ENCODE measurements at places on chromosomes 3 and 15.

DNA sequence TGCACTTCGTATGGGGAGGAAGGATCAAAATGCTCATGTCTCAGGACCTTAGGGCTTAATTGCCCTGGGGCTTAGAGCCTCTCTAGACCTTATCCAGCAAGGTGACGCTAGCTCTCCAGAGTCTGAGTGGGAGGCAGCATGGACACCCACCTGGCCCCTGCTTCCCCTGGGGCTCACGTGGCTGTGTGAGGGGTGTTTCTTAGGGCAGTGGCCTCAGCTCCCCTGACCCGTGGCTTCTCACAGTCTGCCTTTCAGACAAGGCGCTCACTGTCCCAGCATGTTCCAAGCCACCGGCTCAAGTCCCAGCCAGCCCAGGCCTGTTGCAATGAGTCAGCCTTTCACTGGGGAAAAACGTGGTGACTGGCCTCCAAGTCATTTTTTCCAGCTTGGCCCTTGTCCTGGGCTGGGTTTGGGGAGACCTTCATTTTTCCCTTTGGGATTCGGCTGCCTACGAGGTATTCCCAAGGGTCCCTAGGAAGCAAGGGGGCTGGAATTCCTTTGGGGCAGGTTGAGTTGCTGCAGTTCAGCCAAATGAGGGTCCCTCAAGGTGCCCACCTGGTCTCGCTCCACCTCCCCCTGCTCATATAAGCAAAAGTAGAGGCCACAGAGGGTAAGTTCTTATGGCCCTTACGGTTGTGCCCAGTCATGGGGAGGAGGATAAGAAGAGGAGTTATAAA lies 15.7 kb downstream of the BHLHE40 start:
- peak overlapping the region; percentile 35 for H3K27ac ChIP-seq
- peak; percentile 66 for DNase-seq
- no peaks in the 10 kb centered on the region for H3K27me3 ChIP-seq
- H3K4me3 ChIP-seq, result no peak overlapping the region
- H3K36me3 ChIP-seq, result no peaks in the 10 kb centered on the region
- H3K4me1 ChIP-seq, result no peaks in the 10 kb centered on the region

- H3K4me1 ChIP-seq, result no peaks in the 10 kb centered on the region
- DNase-seq, result no peak
- no peaks in the 10 kb centered on the region for H3K36me3 ChIP-seq
- no peak overlapping the region for H3K27ac ChIP-seq
- no peak overlapping the region for H3K4me3 ChIP-seq
- no peaks in the 10 kb centered on the region for H3K27me3 ChIP-seq
These were observed 3.5 kb downstream of the RNU5B-1 start for GRCh38 chr15:65307978-65308377.

DNA sequence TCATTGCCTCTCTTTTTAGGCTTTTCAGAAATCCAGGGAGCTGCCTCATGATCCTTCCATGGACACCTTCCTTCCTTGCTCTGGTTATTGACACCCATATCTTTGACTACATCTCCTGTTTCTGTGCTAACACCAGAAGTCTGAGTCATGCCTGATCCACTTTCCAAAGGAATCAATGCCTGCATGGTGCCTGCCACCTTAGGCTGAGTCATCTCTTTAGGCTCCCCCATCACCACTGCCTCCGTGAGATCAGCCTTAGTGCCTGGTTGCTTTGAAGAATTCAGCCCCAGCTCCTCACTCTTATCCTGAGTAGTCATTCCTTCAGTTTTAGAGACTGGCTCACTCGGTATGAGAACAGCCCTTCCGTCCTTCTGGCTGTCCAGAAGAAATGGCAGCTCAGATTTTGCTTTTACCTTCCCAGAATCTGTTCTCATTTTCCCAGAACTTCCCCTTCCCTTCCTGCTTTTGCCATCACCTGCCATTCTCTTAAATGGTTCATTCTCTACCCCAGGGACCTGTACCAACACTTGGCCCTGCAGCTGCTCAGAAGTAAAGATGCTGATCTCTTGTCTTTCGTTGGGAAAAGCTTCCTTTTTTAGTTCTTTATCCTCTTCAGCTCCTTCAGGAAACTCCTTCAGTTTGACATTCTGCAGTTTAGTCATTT lies 105.3 kb downstream of the MAP4 start:
- no peak for DNase-seq
- H3K4me3 ChIP-seq, result no peak overlapping the region
- H3K4me1 ChIP-seq, result no peaks in the 10 kb centered on the region
- H3K36me3 ChIP-seq, result no peaks in the 10 kb centered on the region
- no peaks in the 10 kb centered on the region for H3K27me3 ChIP-seq

DNA sequence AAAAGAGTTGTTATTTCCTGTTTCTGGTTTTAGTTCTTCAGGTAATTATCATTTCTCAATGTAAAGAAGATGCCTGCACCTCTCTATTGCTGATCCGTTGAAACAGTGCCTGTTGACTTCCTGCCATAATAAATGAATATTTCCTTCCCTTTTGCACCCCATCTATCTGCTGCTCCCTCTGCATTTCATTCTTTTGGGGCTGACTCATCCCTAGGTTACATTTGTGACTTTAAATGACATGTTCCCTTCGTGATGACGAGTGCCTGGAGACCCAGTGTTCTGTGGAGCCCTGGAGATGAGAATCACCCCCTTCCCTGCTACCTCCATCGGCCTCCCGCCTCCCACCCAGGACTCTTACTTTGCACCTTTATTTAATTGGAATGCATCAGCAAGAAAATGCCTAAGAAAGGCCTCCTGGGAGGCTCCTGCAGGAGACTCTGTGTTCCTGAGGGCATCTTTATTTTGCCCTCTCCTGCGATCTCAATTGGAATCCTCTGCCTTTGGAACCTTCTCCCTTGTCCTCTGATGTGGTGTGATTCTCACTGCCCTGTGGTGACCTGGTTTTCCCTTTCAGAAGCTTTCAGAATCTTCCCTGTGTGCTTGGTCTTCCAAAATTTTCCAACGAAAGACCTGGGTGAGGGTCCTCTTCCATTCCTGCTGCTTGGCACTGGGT lies 13.7 kb downstream of the LRRK1 start:
- DNase-seq, result no peak
- H3K27ac ChIP-seq, result no peak overlapping the region
- H3K27me3 ChIP-seq, result no peaks in the 10 kb centered on the region
- no peaks in the 10 kb centered on the region for H3K4me1 ChIP-seq
- H3K4me3 ChIP-seq, result no peak overlapping the region
- H3K36me3 ChIP-seq, result no peaks in the 10 kb centered on the region

DNA sequence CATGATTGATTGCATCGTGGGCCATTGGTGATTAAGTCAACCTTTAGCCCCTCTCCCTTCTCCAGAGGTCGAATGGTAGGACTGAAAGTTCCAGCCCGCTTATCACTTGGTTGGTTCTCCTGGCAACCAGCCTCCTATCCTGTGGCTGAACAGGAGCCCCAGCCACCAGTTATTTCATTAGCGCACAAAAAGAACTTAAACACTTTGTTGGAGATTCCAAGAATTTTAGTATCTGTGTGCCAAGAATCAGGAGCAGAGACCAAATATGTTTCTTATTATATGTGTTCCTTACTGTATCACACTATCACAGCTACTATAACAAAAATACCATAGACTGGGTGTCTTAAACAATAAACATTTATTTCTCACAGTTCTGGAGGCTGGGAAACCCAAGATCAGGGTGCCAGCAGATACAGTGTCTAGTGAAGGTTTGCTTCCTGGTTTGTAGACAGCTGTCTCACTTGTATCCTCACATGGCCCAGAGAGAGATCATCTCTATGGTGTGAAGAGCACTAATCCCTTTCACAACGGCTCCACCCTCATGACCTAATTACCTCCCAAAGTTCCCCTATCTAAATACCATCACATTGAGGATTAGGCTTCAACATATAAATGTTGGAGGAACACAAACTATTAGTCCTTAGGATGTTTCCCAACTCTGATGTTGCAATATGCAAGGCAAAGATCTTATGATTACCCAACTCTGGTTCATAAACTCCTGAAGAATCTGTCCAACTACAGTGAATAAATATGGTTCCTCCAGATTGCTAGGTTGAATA lies 30.5 kb upstream of the APH1B start:
- H3K4me1 ChIP-seq, result no peaks in the 10 kb centered on the region
- H3K4me3 ChIP-seq, result no peak overlapping the region
- DNase-seq, result no peak
- H3K36me3 ChIP-seq, result no peaks in the 10 kb centered on the region
- H3K27me3 ChIP-seq, result no peaks in the 10 kb centered on the region

- H3K27ac ChIP-seq, result no peak overlapping the region
- H3K36me3 ChIP-seq, result no peaks in the 10 kb centered on the region
- no peaks in the 10 kb centered on the region for H3K4me1 ChIP-seq
- DNase-seq, result no peak
- no peak overlapping the region for H3K4me3 ChIP-seq
These were observed 96.3 kb downstream of the TPRG1 start for GRCh38 chr3:189267981-189268613.

GRCh38 chr15:78055919-78056713 lies 21.4 kb downstream of the TBC1D2B start:
- H3K36me3 ChIP-seq, result no peaks in the 10 kb centered on the region
- no peak for DNase-seq
- H3K4me1 ChIP-seq, result peaks cover 4% of the 10 kb centered on the region

DNA sequence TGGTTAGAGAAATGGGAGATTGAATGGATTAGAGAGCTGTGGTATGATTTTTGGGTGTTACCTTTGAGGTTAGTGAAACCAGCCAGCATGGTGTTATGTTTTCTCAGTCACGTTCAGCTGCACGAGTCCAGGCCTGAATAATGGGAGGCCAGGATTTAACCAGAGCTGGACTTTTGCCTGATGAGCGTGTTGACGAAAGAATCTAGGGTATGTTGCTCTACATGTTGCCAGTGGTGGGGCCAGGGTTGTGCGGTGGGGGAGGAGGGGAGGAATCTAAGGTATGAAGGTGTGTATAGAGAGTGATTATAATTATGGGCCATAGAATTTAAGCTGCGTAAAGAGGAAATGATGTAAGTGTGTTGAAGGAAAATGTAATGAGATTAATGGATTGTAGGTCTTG lies 22.8 kb downstream of the MINDY2 start:
- H3K4me1 ChIP-seq, result no peaks in the 10 kb centered on the region
- no peaks in the 10 kb centered on the region for H3K36me3 ChIP-seq
- no peak overlapping the region for H3K27ac ChIP-seq

DNA sequence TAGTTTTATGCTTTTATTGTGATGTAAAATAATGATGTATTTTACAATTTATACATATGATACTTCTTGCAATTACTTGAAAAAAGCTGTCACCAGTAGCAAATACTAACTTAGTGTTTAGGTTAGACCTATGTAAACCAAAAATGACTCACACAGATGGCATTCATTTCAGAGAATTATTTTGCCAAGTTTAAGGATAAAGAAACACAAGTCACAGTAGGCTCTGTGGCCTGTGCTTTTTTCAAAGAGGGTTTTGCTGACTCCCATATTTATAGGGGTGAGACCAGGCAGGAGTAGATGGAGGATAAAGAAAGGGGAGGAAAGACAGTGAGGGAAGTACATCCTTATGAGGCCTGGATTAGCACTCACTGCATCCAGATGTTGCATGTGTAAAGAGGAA lies 356.6 kb upstream of the NPAP1 start:
- H3K27ac ChIP-seq, result no peak overlapping the region
- no peak for DNase-seq
- no peaks in the 10 kb centered on the region for H3K36me3 ChIP-seq
- no peaks in the 10 kb centered on the region for H3K4me1 ChIP-seq

DNA sequence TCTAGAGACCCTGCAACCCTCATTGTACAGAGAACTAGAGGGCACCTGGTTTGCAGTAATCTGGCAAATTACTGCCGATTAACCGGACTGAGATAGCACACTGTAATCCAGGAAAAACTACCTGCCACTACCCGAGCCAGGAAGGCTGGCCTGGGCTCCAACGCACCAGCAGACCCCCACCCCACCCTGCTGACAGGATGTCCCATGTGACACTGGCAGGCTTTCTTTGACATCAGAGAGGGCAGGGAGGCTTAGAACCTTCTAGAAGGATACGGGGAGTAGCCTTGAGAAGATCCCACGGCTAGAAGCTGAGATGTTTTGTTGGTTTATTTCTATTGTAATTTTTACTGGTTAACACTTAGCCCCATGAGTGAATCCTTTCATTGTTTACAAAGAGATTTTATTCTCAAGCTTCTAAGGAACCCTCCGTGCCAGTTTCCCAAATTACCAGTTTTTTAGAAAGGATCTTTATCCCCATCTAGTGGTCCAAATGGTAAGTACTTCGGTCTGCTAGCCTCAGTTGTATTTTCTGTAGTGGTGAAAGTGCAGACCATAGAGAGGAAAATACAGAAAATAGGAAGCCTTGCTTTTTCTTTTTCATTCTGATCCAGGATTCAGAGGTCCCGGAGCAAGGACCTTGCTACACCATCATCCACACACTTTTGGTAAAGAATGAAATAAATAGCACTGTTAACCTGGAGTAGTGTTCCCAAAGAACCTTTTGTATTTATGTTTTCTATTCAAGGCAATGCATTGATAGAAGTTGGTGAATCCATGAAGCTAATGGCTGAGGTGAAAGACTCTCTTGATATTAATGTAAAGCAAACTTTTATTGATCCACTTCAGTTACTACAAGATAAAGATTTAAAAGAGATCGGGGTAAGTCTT lies 81.9 kb upstream of the ADAMTSL3 start:
- no peak for DNase-seq
- H3K27ac ChIP-seq, result no peak overlapping the region
- no peak overlapping the region for H3K4me3 ChIP-seq
- no peaks in the 10 kb centered on the region for H3K4me1 ChIP-seq
- H3K27me3 ChIP-seq, result no peaks in the 10 kb centered on the region

DNA sequence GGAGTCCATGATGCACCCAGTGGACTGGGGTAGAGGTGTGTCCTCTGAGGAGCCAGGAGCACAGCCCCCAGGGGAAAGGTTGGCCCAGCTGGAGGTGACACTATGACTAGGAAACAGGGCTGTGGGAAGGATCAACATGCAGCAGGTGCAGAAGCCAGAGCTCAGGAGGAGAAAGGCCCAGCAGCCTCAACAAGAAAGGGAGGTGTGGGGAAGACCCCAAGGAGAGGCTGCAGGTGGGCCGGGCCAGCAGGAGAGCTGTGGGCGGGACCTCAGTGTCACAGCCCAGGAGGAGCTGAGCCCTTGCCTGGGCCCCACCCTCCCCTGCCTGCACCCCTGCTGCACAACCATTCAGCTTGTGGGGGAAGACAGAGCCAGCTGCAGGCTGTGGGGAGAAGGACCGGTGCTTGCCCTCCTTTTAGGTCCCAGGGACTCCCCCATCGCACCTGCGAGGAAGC lies 18.4 kb upstream of the KLF13 start:
- no peaks in the 10 kb centered on the region for H3K4me1 ChIP-seq
- H3K36me3 ChIP-seq, result no peaks in the 10 kb centered on the region
- H3K27ac ChIP-seq, result no peak overlapping the region
- no peak for DNase-seq

DNA sequence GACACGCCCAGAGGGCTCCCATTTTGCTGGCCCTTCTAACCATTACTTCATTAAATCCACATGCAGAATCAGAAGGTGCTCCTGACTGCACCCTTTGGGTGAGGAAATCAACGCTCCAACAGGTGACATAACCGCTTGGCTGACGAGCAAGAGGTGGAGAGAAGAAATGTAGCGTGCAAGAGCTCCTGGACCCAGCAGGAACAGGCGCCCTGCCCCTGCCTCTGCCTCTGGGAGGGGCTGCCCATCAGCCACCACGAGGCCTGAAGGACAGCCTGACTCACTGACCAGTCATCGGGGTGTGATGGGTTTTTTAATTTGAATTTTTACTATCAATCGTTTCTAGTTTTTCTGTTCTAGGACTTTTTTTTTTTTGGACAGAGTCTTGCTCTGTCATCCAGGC lies 218.2 kb downstream of the ADAMTS17 start:
- no peaks in the 10 kb centered on the region for H3K27me3 ChIP-seq
- no peak for DNase-seq
- H3K27ac ChIP-seq, result no peak overlapping the region
- H3K4me3 ChIP-seq, result no peak overlapping the region

GRCh38 chr3:22414239-22414638 lies 663.2 kb upstream of the ZNF385D start:
- no peaks in the 10 kb centered on the region for H3K4me1 ChIP-seq
- DNase-seq, result no peak
- H3K4me3 ChIP-seq, result no peak overlapping the region
- no peak overlapping the region for H3K27ac ChIP-seq
- no peaks in the 10 kb centered on the region for H3K27me3 ChIP-seq

Measured in uterus (tissue), 4 donors.